Activated CD4-positive, alpha-beta T cell treated with anti-CD3 and anti-CD28 coated beads, Interleukin-2, amount 50 U/mL, for 48 hours (primary cell): ENCODE measurements at places on chromosomes 12 and 14.

DNA sequence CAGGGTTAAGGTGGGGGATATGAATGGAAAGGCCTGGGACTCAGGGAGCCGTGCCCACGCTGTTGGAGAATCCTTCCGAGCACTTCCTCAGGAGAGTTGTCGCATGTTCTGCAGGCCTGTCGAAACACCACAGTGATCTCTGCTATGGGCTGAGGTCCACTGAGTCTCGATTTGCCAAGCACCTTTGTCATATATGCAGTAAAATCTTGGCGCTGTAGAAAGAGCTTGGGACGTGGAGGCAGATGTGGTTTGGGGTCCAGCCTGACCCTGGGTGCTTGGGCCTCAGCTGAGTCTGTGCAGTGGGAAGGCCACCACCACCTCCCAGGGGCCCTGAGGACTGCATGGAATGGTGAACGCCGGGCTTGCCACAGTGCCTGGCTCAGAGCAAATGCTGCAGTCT, 32.9 kb downstream of the C14orf132 start:
- DNase-seq, result no peak

DNA sequence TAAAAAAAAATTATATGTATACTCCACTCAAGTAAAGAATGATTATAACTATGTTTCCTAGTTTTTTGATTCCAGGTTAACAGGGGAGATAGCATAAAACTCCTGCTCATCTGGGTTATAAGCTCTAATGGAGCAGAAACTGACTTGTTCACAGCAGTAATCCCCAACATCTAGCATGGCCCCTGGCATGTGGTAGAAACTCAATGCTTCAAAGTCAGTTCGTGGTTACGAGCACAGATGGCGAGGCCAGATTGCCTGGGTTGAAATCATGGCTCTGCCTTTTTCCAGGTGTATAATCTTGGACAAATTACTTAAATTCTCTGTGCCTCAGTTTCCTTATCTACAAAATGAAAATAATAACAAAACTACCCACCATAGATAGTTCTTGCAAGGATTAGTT, 183.8 kb downstream of the TTC7B start:
- no peak for DNase-seq

- no peak for DNase-seq
Observed at GRCh38 chr14:99892406-99892805, 99.2 kb downstream of the EML1 start.

DNA sequence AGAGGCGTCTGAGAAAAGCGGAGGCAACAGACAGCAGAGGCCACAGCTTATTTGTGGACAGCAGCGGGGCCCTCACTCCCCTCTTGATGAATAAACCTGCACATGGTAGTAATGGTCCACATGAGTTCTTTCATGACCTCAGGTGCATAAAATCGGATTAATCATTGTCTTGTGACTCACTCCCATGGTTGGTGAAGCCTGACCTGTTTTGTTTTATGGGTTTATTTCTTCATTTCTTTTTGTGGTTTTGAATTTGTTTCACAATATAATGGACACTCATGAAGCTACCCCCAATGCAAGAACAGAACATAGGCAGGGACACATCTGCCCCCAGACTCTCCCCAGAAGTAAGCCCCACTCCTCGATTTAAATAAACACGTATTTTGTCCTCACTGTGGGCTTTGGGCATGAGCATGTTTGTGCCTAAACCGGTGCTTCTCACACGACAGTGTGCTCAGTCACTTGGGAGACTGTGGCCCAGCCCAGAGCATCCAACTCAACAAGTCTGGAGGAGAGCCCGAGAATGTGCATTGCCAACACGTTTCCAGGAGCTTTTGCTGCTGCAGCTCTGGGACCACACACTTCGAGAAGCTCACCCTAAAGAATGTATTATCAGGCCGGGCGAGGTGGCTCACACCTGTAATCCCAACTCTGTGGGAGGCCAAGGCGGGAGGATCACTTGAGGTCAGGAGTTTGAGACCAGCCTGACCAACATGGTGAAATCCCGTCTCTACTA, 116.1 kb downstream of the SCARB1 start:
- DNase-seq, result no peak

DNA sequence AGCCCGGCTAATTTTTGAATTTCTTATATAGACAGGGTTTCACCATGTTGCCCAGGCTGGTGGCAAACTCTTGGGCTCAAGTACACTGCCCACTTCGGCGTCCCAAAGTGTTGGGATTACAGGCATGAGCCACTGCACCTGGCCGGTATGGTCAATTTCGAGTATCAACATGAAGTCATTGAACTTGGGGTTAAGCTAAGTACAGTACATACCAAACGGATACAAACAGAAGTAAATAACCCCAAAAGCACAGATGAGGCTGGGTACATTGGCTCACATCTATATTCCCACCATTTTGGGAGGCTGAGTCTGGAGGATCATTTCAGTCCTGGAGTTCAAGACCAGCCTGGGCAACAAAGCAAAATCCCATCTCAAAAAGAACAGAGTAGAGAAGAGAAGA, 13.0 kb upstream of the PSMD9 start:
- no peak for DNase-seq

DNA sequence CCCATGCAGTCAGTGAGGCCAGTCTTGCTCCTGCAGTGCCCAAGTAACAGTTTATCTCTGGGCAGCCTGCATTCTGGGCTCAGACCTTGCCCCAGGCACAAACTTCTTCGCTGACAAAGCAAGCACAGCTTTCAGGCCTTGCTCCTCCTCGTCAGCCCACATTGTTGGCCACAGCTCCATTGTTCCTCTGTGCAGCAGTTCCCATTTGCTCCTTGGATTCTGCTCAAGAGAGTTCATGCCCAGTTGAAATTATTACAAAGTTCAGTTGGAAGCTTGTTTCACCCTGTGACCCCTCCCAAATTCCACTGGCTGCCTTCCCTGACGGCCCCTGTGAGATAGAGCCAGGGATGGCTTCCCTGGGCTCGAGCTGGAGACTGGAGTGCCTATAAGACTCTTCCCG, 163.4 kb upstream of the DDHD1 start:
- DNase-seq, result no peak

- DNase-seq, result no peak
Observed at GRCh38 chr14:52776816-52777215, 14.6 kb downstream of the GNPNAT1 start.
